Activated CD8-positive, alpha-beta memory T cell treated with anti-CD3 and anti-CD28 coated beads for 36 hours (primary cell): ENCODE measurements at places on chromosomes 16 and 17. TPM values are rescaled to one million over a fixed set of nuclear protein-coding genes. Genes with fewer than 3 reads are reported as not detected.

The LLGL2 gene
- 13.1 TPM for total RNA-seq

The MTHFSD gene
- total RNA-seq = 25.0 TPM

The WNT3 gene
- total RNA-seq = 0.10 TPM

The SCNN1B gene
- total RNA-seq = not detected

The EMP2 gene
- total RNA-seq = not detected

The ZNF624 gene
- total RNA-seq = 4.4 TPM
